AG04450 (cell line): ENCODE measurements at places on chromosomes 1 and 21.

DNA sequence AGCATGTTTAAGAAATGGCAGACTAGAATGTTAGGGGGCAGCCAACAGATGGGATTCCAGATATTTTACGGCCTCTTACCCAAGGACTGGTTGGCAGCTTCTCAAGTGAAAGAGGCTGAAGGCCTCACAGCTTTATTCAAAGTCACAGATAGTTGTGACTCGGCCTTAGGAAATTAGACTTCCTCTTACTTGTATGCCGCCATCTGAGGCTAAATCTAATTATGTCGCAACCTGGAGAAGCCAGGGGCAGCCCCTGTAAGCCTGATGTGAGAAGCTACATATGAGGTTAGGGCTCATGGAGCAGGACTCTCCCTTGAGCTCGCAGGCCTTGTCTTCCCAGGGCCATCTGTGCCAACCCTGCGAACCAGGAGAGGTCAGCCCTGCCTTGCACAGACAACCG lies 352.5 kb downstream of the HHAT start:
- no peak for DNase-seq

- DNase-seq = no peak
These were observed 153.3 kb upstream of the C8B start for GRCh38 chr1:57118948-57119603.

GRCh38 chr1:53031732-53032131 lies 30.3 kb upstream of the PODN start:
- DNase-seq = no peak

- DNase-seq = peak; percentile 74
These were observed 20.3 kb downstream of the NEK2 start for GRCh38 chr1:211654838-211655787.

DNA sequence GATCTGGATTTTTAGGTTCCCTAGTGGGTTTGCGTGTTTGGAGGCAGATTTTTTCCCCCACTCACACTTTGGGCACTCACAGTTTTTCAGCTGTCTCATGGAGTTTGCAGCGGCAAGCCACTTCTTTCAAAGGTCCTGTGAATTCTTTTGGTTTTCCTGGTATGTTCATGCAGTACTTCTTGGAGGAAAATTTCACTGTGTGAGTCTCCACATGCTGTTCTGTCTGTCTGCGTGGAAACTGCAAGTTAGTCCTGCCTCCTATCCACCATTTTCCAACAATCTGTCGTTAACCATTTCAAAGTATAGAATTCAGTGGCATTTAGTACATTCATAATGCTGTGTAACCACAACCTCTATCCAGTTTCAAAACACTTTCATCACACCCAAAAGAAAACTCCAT lies 793 bp upstream of the FMO1 start:
- DNase-seq = no peak

GRCh38 chr1:54967372-54967771 lies 13.1 kb upstream of the TMEM61 start:
- no peak for DNase-seq

GRCh38 chr1:12178511-12178910 lies 11.7 kb downstream of the TNFRSF1B start:
- DNase-seq = no peak

DNA sequence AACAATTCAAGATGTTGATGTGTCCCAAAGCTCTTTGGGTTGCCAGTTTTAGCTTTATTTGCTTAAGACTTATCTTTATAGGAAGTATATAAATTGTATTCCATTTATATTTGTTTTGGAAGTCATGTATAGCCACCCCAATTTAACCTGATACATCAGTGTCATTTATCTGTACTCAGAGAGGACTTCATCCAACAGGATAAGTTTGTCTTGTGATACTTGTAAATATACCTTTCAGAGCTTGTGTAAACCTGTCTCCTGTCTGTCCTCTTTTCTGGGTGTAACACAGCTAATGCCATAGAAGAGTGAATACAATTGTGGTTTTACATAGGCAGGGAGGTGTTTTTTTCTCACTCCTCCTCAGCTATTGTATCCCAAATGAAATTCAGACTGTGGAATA lies 10.4 kb downstream of the PTGFR start:
- DNase-seq = no peak

- no peak for DNase-seq
These were observed 29.7 kb downstream of the LRP8 start for GRCh38 chr1:53298045-53298637.

DNA sequence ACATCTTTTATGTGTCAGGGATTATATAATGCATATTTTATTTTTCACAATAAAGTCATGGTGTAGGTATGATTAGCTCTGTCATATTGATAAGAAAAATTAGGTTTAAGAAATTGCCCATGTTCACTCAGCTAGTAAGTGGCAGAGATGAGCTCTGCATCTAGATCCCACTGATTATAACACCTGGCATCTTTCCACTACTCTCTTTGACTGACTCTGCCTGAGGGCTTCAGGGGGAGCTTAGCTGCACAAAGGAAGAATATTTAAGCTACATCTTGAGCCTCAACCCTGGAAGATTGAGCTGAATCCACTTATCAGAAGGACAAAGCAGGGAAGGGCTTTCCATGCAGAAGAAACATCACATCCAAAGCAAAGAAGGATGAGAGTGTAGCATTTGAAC lies 190.4 kb downstream of the MIS18A start:
- no peak for DNase-seq

DNA sequence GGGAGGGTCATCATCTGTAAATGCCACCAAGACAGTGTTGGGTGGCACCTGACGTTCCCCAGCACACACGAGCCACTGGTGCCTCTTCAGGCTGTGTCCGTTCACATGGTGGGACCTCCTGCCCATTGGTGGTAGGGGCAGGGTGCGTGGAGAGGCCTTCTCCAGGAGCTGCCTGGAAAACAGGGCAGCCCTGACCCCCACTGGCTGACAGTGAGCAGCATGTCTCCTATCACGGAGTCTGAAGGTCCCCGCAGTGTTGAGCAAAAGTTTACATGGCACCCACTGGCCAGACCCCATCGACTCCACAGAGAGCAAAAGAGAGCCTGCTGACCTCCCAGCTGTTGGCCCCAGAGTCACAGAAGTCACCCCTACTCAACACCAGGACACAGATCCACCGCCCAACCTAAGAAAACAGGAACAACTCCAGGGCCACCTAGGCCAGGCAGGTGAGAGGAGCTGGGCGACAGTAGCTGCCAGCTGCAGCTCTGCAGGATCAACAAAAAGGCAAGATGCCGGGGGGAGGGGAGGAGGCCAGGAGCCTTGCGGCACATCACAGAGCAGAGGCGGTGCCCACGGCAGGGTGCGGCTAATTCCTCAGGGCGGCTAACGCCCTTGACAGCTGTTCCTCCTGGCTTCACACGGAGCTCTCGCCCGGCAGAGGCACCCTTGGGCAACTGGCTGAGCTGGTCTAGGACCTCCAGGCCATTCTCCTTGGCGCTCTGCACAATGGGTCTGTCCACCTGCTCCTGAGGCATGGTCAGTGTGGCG lies 14.4 kb upstream of the IFI6 start:
- no peak for DNase-seq

- no peak for DNase-seq
These were observed 56.1 kb downstream of the ATP5PO start for GRCh38 chr21:33859373-33860102.

DNA sequence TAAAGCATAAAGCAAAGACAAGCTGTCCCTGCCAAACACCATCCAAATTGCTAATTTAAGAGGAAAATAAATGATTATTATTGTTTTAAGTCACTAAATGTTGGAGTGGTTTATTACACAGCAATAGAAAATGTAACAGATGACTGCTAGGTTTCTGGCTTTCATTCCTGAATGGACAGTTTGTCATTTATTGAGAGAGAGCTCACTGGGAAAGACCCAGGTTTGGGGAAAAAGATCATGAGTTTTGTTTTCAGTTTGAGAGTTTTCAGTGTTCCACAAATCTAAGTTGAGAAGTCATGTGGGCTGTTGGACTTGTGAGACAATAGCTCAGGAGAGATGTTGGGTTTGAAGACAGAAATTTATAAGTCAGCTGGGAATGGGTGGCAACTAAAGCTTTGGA lies 5.4 kb downstream of the GPA33 start:
- DNase-seq = no peak

- DNase-seq = no peak
These were observed 5.4 kb downstream of the ZBTB48 start for GRCh38 chr1:6585081-6585722.

- no peak for DNase-seq
These were observed 8.8 kb downstream of the AK5 start for GRCh38 chr1:77290576-77290975.

DNA sequence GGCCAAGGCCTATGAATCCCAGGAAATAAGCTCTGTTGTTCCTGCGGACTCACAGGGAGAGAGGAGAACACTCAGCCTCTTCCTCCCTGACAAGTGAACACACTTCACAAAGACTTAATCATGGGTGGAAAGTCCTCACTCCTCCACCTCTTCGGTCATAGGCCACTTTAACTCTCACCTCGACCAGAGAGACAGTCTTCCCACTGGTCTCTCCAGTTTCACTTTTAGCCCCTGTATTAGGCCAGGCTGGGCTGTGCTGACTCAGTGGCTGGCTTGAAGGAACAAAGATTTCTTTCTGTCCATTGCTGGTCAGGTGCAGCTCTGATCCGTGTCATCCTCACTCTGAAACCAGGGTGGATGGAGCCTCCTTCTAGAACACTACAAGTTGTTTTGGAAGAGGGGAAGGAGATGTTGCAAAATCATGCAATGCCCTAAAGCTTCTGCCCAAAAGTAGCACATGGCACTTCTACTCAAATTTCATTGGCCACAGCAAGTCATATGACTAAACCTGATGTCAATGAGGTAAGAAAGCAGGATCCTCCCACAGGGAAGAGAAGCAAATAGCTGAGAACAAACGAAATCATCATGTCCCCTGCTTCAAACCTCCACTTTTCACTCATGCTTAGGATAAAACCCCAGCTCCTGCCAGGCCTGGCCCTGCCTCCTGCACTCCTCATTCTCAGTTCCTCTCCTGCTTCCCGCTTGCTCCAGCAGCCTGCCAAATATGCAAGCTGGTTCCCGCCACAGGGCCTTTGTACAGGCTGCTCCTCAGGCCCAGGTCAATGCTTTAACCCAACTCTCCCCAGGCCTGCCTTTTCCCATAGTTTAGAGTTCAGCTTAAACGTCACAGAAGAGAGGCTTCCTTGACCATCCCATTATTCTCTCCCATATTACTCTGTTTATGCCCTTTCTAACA lies 150.5 kb upstream of the RUNX3 start:
- no peak for DNase-seq

DNA sequence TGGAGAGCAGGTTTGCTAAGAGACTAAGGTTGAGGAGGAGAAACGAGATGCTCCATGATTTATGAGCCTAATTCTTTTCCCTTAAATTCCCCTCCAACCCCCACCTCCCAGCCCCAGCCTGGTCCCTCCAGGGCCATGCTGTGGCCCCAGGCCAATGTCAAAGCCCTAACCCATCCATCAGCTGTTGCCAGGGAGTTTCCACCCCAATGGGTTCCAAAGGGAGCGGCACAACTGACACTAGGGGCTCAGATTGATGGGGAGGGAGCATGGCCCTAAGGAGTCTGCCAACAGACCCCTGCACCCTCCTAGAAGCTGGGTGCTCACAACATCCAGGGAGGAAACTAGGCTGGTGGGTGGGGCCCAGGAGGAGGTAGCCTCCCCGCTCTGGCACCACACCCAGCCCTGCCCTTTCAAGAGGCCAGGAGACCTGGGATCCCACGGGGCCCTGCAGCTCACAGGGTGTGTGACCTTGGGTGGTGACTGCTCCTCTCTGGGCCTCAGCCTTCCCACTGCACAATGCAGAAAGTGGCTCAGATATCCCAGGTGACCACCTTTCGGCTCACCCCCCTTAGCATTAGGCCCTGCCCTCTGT lies 12.9 kb downstream of the AHDC1 start:
- no peak for DNase-seq

DNA sequence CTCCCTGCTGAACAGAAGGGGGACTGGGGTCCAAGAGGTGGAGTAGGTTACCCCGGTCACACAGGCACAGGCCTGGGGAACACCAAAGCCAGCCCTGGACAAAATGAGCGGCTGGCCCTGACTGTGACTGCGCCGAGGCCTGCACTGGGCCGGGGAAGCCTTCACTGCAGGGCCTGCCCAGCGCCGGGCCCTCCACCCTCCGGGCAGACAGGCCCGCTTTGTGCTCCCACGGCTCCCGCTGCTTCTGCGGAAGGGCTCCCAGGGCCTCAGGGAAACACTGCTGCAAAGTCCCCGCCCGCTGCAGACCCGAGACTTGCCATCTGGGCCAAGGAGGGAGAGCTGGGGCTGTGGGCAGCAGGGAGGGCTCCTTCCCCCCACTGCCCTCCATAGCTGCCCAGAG lies 35.3 kb downstream of the MEGF6 start:
- DNase-seq = no peak

DNA sequence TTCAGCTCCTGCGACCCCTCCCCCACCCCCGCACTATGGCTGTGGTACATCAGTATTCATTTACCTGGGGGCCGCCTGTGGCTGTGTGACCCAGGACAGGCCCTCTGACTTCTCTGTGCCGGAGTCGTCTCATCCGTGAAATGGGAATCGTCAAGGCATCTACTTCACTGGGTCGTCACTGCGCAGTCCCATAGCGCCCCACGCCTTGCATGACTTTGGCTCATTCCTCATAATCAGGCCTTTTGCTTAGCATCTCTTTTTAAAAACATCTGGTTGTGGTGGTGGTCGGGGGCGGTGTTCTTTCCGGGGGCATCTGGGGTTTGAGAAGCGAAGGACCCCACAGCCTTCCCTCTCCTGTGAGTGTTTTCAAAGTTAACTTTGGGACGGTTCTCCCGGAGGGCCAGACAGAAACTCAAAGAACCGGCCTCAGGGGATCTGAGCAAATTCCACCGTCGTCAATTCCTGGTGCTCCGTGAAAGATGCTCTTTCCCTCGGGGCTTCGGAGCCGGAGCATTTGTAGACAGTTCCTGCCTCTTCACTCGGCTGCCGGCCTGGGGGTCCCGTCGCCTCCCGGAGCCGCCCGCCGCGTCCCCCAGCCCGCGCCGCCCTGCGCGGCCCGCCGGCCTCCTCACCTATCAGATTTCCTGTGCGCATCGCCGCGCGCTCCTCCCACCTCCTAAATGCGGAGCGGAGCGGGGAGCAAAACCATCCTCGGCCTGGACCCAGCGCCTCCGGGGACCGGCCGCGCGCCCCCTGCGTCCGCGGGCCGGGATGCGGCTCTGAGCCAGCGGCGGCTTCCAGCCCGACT lies at the start of gene B3GALT5:
TSS of gene B3GALT5 (plus strand) at position 708 of the 808 bp plus-strand sequence. CDS start 47,620 bp downstream, outside the sequence.
- DNase-seq = no peak
